ENCODE measurements at places on chromosomes 4 and X.

DNA sequence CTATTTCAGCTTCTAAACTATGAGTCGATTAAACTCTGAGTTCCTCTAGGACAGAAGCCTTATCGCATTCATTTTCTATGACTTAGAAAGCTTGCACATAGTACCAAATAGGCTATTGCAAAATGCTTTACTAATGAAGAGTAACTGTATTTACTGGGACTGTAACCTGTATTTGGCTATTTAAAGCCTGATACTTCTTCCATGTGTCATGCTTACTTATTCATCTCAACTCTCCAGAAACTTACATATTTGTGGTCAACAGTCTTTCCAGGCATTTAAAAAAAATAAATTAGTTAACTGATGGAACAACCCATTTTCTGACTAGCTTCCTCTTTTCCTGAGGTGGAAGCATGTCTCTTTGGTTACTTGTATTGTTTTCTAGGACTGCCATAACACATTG is 467.9 kb downstream of the PCDH11X start:
- no peak for DNase-seq

GRCh38 chrX:155876704-155877103 is 4.4 kb upstream of the VAMP7 start:
- DNase-seq, result no peak

GRCh38 chr4:125387770-125388169 is 73.0 kb downstream of the FAT4 start:
- no peak for DNase-seq

DNA sequence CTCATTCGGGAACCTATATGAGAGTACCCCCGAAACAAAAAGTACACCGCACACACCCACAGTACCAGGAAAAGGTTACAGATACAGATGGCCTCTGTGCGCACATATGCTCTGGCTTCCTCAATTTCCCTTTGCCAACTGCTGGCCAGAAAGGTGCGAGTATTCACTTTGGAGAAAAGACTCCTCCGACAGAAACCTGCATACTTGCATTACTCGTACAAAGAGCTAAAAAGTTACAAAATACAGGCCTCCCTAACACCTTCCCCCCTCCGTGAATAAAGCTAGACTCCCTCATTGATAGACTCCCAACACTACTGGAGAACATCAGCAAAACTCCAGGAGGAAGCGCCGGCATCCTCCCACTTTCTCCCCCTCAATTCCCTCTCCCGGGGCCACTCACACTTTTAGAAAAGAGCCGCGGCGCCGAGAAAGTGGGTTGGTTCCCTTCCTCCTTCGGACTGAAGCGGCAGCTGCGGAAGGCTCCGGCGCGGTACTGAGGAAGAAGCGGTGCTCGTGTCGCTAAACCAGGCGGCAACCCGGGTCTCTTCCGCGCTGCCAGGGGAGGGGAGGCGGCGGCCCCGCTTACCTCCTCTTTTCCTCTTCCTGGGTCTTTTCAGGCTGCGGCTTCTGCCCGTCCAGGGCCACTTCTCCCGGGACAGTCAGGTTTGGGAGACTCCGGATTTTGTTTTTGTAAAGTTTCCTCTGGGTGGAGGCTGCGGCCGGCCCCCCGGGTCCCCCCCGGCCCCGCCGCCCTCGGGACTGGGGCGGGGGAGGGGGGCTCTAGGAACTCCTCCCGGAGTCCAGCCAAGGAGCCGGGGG is 1.1 kb downstream of the FBXW7 start:
- peak; percentile 55 for DNase-seq

- DNase-seq, result no peak
These were observed 195.4 kb upstream of the HHIP start for GRCh38 chr4:144450526-144450925.

DNA sequence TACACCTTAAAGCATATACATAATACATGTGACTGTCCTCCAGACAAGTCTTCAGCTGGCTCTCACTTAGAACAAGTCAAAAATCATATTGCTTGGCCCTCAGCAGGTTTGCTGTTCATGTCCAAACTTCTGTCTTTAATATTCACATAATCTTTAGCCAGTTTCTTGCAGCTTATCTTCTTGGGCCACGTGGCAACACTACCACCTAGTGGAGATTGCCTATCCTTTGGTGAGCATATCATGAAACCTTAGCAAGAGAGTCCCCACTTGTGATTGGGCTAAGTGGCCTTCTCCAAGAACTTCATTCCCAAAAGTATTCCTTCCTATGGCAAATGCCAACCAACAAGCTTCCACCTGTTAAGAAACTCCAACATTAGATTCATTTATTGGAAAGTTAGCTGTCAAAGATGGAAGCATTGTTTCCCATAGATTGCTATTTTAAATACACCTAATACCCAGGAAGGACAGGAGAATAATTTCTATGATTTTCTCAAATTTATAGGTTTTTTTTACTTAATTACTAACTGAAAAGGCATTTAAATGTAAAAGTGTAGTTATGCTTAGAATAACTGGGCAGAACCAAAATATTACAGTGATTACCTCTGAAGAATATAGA is 231.9 kb upstream of the INTU start:
- no peak for DNase-seq

- DNase-seq, result peak; percentile 59
These were observed 500 bp downstream of the GAR1 start for GRCh38 chr4:109816082-109816442.

GRCh38 chrX:109943740-109944092 is 59.2 kb upstream of the TMEM164 start:
- no peak for DNase-seq

GRCh38 chr4:2650276-2650675 is 105.9 kb downstream of the TNIP2 start:
- DNase-seq, result no peak
